Type B pancreatic cell (in vitro differentiated cells): ENCODE measurements at places on chromosomes 12 and 14. TPM values are rescaled to one million over a fixed set of nuclear protein-coding genes. Genes with fewer than 3 reads are reported as not detected.

SLC25A21 gene
- total RNA-seq, result 0.55 and 0.58 TPM in 2 replicates

DNA sequence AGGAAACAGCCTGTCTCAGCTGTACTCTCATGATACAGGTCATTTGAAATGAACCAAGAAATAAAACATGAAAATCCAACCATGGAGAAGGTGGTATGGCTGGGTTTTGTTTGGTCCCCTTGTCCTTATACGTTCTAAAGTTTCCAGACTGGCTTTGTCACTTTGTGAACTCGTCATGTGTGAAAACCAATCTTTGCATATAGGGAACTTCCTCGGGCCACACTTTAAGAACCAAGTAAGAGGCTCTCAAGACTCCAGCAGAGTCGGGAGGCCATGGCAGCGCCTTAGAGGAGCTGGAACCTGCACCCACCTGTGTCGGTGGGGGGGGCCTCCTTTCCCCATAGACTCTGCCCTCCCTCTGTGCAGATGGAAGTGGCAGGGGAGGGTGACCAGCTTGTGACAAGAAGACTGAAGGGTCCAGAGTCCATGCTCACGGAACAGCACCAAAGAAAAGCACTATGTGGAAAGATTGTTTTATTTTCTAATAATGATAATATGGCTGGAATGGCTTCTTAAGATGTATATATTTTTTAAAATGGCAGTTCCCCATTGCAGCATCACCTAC, 125.3 kb downstream of the ESRRB start:
- no peak for DNase-seq

SDR9C7 gene
- total RNA-seq, result 0.22 and 0.26 TPM in 2 replicates

DNA sequence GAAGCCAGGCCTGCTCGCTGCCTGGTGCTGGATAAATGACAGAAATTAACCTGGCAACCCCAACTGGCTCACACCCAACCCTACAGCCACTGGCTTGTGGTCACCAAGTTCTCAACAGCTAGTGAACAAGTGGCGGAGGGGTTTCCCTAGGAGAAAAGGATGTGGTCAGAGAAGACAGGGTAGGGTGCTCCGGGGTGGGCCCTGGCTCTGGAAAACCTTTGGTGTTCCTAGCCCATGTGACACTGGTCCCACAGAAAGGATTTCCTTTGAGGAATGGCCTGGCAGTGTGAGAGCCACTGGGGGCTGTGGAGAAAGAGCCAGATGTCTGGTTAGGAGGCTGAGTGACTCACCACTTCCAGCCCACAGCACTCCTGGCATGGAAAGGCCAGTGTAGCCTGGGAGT, 8.7 kb downstream of the SYNE3 start:
- no peak for DNase-seq

RGS6 gene
- total RNA-seq, result 1.5 and 1.6 TPM in 2 replicates

- DNase-seq, result no peak
These were observed 109.1 kb downstream of the DAD1 start for GRCh38 chr14:22479776-22480464.

GRCh38 chr12:45348311-45348710, 132.4 kb downstream of the ANO6 start:
- no peak for DNase-seq

- DNase-seq, result peak; percentile 95
These were observed at the start of gene GPHN for GRCh38 chr14:66507722-66508546. Gene GPHN, plus strand, starts transcription at chr14:66508147.

IFT43 gene
- total RNA-seq, result 29.9 and 36.9 TPM in 2 replicates

DNA sequence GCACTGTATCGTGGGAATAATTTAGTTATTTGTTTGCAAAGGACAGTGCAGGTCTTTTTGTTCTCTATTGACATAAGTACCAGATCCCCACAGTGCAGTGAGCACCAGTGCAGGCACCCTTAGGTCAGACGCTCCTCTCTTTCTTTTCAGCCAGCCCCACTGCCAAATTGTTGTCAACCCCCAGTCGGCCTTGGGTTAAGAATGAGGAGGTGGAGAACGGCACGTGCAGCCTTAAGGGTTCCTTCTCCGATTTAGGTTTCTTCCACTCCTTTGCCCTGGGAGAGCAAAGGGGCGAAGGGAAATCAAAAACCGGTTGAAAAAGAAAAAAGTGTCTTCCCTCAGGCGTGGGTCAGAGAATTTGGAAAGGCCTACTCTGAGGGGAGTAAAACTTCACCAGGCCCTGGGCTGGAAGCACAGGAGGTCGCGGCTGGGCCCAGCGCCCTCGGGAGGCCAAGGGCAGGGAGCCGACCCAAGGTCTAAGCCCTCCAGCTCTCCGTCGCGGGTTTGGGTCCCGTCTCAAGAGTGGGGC, 4.3 kb downstream of the PAX9 start:
- no peak for DNase-seq

- DNase-seq, result no peak
These were observed 28.8 kb upstream of the BEGAIN start for GRCh38 chr14:100615736-100616695.

OTOGL gene
- total RNA-seq, result 0.27 and 0.83 TPM in 2 replicates

- no peak for DNase-seq
These were observed 1501.8 kb upstream of the FLRT2 start for GRCh38 chr14:84028080-84028604.

GRCh38 chr14:86847140-86847539, 1145.8 kb downstream of the GALC start:
- DNase-seq, result no peak

CEBPE gene
- total RNA-seq, result not detected in 2 replicates

DNA sequence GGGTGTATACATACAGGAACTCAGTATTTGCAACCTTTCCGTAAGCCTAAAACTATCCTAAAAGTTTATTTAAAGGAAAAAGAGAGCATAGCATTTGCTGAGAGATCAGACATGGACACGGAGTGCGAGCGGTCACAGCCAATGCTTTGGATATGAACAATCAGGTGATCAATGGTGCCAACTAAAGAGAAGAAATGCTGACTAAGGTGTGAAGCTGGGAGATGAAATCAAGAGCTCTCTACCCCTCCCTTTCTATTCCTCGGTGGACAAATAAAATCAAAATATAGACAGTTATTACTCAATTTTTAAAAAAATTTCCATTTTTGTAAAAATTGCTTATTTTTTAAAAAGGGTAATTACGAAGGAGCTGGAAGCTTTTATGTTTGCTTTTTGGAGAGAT, 29.2 kb downstream of the NT5DC3 start:
- DNase-seq, result no peak

- no peak for DNase-seq
These were observed 44.3 kb downstream of the CYP46A1 start for GRCh38 chr14:99728231-99728920.

POTEG gene
- total RNA-seq, result not detected in 2 replicates

GXYLT1 gene
- total RNA-seq, result 13.5 and 23.8 TPM in 2 replicates

TMEM121 gene
- 1.4 and 5.5 TPM in 2 replicates for total RNA-seq

- no peak for DNase-seq
These were observed 993.9 kb downstream of the GALC start for GRCh38 chr14:86999036-86999435.

ACSS3 gene
- total RNA-seq, result 24.5 and 28.0 TPM in 2 replicates

FAM90A1 gene
- total RNA-seq, result 0.36 TPM in 1 of 2 replicates, not detected in the other

DAO gene
- total RNA-seq, result not detected in 2 replicates

PLA2G1B gene
- total RNA-seq, result not detected in 2 replicates

DNA sequence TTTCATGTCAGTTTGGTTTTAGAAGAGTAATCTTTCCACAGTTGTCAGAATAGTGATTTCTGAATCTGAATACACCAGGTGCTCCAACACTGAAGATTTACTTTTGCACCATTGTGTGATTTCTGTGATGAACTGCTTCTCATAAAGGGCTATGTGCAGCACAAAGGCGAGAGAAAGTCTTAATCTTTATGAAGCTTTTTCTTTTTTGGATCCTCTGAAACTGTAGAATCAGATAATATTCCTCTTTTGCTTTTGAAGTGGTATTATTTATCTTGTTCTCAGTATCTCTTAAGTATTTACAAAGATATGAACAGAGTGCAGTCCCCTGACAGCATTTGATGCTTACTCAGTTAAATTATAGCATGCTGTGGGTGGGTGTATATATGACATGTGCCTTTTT, 207.8 kb downstream of the NAV3 start:
- no peak for DNase-seq

- DNase-seq, result no peak
These were observed 68.6 kb downstream of the ETV6 start for GRCh38 chr12:11718105-11718504.

- no peak for DNase-seq
These were observed 48.3 kb downstream of the TTLL5 start for GRCh38 chr14:75709207-75709812.

GRCh38 chr12:6199531-6200255, 507 bp upstream of the CD9 start:
- DNase-seq, result no peak

DNA sequence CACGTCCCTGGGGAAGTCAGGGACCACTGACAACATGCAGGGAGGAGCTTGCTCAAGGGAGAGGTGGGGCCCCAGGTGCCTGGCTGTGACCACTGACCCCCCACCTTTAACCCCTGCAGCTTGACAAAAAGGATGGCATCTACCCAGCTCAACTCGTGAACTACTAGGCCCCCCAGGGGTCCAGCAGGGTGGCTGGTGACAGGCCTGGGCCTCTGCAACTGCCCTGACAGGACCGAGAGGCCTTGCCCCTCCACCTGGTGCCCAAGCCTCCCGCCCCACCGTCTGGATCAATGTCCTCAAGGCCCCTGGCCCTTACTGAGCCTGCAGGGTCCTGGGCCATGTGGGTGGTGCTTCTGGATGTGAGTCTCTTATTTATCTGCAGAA, 26.3 kb downstream of the HIP1R start:
- DNase-seq, result no peak

GRCh38 chr12:121494093-121494787, 86.6 kb downstream of the KDM2B start:
- DNase-seq, result no peak

DNA sequence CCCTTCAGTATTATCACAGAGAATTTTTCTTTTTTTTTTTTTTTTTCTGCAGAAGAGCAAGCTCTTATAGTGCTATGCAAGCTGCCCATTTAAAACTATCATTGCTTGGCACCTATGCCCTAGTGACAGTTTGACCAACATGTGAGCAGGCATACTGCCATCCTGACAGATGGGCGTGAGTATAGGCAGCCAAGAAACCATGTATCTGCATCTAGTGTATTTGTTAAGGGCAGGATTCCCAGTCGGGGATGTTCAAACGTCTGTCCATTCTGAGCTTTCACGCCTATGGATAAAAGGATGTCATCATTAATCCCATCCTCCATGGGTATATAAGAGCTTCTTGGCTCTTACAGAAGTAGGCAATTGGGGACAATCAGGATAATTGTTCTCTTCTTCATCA, 8.8 kb downstream of the VRK1 start:
- no peak for DNase-seq

DNA sequence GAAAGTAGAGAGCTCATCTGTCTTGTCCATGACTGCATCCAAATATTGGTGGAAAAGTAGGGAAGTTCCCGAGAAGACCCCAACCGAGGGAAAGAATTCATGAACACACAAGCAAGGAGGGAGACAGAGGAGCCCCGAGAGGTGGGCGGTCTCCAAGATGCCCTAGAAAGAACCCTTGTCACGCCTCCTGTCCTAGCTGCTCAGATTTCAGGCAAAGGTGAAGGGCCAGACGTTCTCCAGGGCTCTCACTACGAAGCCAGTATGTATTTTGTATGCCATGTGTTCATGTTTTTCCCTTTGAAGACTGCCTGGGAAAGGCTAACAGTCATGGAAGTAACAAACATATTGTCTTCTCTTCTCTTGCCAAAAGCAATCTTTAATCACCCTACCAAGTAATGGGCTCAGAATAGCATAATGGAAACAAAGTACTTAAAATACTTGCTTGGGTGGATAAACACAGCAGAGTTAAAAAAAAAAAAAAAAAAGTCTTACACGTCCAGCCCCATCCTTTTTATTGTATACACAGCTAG, 99.2 kb upstream of the TBX3 start:
- DNase-seq, result no peak
